ENCODE measurements at places on chromosomes 2 and 18.

- H3K36me3 ChIP-seq: peaks cover 9% of the 10 kb centered on the region
- H3K4me1 ChIP-seq: peaks cover 27% of the 10 kb centered on the region
- no peaks in the 10 kb centered on the region for H3K27me3 ChIP-seq
- peak; percentile 65 for DNase-seq
Observed at GRCh38 chr2:27049422-27050280, 1.8 kb upstream of the AGBL5 start.

GRCh38 chr2:199092419-199092818 is 365.3 kb downstream of the SATB2 start:
- H3K27ac ChIP-seq: no peak overlapping the region
- no peaks in the 10 kb centered on the region for H3K27me3 ChIP-seq
- no peaks in the 10 kb centered on the region for H3K36me3 ChIP-seq
- no peak overlapping the region for H3K4me3 ChIP-seq

GRCh38 chr2:101464841-101465240 is 10.1 kb downstream of the RFX8 start:
- H3K27ac ChIP-seq: no peak overlapping the region
- no peaks in the 10 kb centered on the region for H3K36me3 ChIP-seq
- no peaks in the 10 kb centered on the region for H3K4me1 ChIP-seq

DNA sequence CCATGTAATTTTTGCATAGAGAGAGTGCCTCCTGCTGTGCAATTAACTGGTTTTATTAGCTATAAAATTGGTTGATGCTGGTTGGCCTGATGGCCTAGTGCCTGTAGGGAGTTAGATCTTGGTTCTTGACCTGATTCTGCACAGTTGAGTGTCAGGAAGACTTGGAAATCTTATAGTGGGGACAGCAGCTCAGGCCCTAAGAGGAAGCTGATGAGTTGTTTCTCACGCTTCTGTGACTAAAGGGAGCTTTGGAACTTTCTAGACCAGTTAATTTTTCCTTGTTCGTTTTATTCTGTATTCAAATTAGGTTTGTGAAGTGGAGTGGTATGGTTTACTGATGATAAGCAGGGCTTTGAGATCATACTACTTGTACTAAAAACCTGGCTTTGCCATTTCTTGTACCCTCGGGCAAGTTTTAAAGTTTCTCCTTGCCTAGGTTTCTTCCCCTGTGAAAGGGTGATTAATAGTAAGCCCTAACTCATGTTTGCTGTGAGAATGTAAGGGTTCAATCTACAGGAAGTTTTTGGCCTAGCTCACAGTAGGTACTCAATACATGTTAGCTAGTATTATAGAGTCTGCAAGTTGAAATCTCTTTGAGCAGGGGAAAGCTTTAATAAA is 82.1 kb downstream of the MAP3K20 start:
- H3K36me3 ChIP-seq: no peaks in the 10 kb centered on the region
- no peaks in the 10 kb centered on the region for H3K4me1 ChIP-seq
- DNase-seq: no peak
- H3K4me3 ChIP-seq: no peak overlapping the region
- no peaks in the 10 kb centered on the region for H3K27me3 ChIP-seq
- H3K27ac ChIP-seq: no peak overlapping the region

GRCh38 chr18:48835745-48836170 is 115.0 kb downstream of the SMAD7 start:
- no peak for DNase-seq
- no peaks in the 10 kb centered on the region for H3K27me3 ChIP-seq
- H3K4me1 ChIP-seq: peaks cover 93% of the 10 kb centered on the region
- H3K4me3 ChIP-seq: no peak overlapping the region

DNA sequence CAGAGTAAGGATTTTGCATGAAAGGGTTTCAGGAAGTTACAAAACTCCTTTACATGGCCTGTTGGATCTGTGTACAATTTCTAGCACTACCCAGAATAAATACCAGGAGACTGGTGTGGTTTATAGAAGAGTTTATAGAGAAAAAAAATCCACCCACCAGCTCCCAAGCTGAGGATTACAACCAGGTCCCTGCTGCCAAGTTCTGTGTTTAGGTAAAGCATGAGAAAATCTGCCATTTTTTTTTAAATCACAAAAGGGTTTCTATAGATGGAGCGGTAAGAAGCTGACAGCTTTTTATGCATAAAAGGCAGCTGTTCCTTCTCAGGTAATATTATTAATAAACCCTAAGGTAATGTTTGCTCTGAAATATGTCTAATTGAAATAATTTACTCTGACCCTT is 545.4 kb upstream of the ZEB2 start:
- no peak overlapping the region for H3K4me3 ChIP-seq
- DNase-seq: no peak
- no peaks in the 10 kb centered on the region for H3K4me1 ChIP-seq
- H3K27me3 ChIP-seq: no peaks in the 10 kb centered on the region
- no peak overlapping the region for H3K27ac ChIP-seq

DNA sequence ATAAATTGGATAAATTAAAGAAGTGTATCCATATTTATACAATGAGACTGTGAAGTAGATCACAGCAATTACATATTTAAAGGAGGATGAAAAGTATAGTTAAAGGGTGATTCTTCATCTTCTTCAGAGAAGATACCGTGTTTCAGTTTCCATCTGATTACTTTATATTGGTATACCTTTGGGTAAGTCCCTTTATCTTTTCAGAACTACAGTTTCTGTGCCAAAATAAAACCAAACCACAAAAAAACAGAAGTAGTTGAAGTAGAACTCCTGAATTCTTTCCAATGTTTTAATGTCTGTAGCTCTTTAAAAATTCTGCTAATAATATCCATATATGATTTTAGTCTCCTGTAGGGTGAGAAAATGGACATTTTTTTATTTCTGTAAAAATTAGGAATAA is 231.2 kb upstream of the LINC00305 start:
- H3K4me3 ChIP-seq: no peak overlapping the region
- DNase-seq: no peak
- no peaks in the 10 kb centered on the region for H3K36me3 ChIP-seq
- no peaks in the 10 kb centered on the region for H3K27me3 ChIP-seq

DNA sequence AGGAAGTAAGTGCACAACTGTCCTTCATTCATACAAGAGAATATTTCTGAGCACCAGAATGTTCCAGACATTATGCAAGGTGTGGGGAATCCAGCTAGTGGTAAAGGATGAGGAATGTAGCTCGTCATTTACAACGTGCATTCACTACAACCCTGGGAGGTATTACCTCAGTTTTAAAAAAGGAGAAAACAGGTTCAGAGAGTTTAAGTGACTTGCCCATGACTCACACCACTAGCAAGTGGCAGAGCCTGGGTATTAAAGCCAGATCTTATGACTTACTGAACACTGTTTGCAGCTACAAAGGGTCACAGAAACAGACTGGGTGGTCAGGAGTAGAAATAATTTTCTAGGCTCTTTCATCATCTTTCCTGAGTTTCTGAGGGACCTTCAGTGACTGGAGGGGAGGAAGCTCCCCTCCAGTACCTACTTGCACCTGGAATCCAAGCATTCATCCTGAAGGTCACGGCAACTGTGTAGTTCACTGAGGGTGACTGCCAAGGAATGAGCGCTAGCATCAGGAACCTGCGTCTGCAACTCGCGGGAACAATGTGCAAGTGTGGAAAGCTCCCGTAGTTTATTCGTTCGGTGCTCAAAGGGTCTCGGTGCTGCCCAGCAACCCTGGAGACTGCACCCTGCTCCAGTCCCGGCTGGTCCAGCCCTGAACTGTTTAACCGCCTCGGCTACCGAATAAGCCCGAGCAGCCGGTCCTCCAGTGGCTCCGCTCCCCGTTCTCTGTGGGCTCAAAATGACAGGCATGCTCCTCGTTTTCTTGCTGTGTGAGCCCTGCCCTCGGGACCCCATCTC is 647 bp downstream of the CCDC121 start:
- no peak overlapping the region for H3K4me3 ChIP-seq
- H3K4me1 ChIP-seq: peaks cover 17% of the 10 kb centered on the region
- DNase-seq: no peak
- no peaks in the 10 kb centered on the region for H3K27me3 ChIP-seq
